Activated CD4-positive, alpha-beta memory T cell treated with anti-CD3 and anti-CD28 coated beads for 36 hours (primary cell): ENCODE measurements at places on chromosomes 2 and 18.

DNA sequence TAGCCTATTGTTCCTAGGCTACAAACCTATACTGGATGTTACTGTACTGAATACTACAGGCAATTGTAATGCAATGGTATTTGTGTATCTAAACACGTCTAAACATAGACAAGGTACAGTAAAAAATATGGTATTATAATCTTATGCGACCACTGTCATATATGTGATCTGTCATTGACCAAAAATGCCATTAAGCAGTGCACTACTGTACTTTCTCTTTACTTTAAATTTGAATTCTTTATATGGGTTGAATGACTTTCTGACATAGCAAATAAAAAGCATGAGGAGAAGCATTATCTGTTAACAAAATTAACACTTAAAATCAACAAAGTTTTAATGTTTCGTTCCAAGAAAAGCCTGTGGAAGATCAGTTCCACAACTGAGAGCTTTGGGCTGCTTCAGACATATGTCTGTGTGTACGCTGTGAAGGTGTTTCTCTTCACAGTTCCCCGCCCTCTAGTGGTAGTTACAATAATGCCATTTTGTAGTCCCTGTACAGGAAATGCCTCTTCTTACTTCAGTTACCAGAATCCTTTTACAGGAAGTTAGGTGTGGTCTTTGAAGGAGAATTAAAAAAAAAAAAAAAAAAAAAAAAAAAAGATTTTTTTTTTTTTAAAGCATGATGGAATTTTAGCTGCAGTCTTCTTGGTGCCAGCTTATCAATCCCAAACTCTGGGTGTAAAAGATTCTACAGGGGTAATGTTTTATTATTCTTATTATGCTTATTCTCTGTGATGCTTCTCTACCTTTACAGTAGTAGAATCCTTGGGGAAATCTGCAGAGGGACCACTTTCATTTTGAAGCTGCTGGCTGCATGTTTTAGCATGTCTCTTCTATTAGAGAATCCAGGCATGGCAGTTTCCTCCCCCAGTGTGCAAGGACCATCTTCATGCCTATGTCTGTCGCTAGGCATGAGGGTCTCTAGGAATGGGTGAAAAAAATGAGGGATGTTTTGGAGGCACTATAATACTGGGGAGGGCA lies 54.5 kb downstream of the SCN2A start:
- DNase-seq: no peak

DNA sequence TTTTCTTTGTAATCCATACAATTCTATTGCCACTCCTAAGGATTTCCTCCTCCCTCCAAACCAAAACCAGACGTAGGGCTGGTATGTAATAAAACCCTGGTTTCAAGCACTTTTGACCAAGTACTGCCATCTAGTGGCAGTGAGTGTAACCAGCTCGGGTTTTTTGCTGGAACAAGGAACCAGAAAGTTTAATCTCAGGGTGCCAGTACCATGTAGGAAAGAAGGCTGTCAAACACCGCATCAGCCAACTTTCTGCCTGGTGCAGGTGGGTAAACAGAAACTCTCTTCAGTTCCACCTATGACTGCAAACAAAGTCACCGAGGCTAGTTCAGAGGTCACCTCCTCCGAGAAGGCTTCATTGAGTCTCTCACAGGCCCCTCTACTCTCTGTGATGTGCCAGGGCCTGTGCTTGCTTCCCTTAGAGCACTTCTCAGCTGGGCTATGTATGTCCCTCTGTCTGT lies 10.2 kb upstream of the THNSL2 start:
- DNase-seq: peak; percentile 53

- DNase-seq: peak; percentile 57
Observed at GRCh38 chr2:36277146-36277808, 78.3 kb upstream of the CRIM1 start.

DNA sequence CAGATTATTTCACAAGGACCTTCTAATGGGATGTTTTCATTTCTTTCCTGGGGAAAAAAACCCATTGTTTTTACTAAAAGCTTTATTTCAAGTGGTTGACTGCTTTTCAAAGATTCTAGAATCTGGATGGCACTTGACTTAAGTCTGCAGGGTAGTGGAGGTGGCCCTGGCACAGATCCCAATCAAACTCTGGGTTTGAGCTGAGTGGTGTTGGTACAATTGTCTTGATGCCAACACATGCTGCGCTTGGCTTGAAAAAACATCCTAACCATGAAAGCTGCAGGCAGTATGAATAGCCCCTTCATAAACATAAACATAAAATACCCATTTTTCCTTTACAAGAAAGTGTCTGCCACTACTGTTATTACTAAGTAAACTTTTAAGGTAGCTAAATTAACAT lies 3.6 kb downstream of the PAPOLG start:
- no peak for DNase-seq

- no peak for DNase-seq
Observed at GRCh38 chr18:35688757-35689156, 107.2 kb downstream of the GALNT1 start.

DNA sequence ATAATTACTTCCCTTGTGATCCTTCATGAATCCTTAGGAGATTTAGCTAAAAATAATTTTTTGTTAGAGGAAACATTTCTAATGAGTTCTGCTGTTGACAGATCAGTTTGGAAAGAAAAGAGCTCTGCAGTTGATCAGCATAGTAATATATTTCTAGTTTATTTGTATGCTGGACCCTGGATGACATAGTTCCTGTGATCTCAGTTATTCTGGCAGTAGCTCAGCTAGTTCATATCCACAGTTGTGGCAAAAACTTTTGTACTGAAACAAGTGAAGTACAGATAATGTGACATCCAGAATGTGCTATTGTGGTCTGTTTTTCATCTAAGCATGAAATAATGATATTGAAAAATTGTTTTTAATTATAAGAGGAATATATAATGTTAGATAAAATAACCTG lies 33.7 kb downstream of the ABI2 start:
- DNase-seq: no peak

DNA sequence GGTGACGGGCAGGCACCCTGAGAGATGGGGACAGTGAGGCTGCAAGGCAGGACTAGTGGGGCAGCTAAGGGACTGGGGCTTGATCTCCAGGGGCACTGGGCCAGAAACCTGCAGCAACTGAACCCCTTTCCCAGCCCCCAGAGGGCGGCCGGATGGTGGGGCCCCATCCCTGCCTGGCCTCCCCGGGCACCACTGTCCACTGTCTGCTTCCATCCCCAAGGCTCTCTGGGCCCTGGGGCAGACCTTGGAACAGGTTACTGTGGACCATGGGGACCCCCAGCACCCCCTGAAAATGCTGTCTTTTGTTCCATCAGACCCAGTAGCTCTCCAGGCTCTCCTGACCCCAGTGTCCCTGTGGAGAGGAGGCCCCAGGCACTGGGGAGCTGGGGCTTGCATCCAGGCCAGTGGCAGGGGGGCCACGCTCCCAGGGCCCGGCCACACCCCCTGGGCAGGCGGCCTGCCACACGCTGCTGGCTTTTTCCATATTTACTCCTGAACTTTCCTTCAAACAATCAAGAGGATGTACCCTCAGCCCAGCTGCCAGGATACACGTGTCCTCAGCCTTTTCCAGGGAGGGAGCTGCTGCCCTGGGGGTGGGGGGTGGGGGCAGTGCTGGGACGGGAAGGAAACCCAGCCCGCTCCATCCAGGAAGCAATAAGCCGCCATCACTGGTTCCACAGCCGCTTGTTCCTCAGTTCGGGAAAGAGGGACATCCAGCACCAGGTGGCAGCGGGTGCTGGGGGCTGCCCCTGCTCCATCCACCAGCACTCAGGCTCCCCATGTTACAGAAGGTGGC lies 102.3 kb upstream of the ODC1 start:
- no peak for DNase-seq
